Kidney glomerular epithelial cell (primary cell): ENCODE measurements at places on chromosomes 3 and 15.

DNA sequence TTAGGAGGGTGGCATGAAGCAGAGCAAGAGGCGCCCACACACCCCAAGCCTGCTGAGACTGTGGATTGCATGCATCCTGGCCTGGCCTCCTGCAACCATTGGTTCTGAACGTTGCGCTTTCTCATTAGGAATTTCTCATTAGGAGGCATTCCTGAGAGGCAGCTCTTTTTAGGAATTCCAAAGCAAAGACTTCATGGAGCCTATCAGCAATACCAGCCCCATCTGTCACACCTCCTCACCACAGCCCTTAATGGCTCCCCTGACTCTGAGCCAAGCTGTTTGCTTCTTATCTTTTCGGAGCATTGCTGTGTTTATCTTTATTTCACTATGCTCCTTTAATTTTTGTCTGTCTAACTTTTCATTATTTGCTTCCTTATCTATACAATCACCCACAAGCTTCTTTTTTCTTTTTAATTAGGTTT is 226.9 kb downstream of the CACNA2D3 start:
- DNase-seq, result no peak

DNA sequence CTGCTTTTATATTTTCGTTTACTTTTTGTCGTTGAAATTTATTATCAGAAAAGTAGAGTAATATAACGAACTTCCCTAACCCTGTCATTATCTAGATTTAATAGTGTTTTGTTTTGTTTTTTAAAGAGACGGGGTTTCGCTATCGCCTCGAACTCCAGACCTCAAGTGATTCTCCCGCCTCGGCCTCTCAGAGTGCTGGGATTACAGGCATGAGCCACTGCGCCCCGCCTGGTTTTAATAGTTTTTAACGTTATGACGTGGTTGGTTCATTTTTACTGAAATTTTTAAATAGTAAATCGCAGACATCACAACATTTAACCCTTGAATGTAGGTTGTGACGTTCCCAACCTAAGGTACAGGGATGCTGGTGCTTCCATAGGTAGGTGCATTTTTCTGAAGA is 1.0 kb downstream of the NGRN start:
- no peak for DNase-seq

GRCh38 chr15:89307046-89307587 is 27.5 kb downstream of the POLG start:
- DNase-seq, result no peak

GRCh38 chr15:48928877-48929538 is 34.7 kb downstream of the SHC4 start:
- DNase-seq, result no peak

DNA sequence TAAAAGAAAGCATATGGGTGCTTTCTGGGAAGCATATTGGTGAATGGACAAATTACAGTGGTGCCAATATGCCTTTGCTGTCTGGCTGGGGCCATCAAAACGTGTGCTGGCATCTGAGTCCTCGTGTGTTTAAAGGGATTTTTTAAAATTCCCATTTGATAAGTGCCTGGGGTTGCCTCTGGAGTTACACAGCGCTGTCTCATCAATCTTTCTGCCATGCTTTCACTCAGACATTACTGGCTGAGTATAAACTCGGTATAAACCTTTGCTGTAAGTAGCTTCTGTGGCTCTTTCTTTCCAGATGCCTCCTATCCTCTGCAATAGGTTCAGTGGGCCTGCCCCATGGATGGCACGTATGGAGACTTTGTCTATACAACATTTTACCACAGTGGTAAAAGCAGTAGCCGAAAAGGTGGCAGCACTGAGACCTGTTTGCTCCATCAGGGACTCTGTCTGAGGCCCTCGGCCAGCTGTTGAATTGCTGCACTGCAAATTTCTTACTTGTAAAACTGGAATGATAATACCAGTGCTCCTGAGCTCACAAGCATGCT is 195.5 kb downstream of the LPP start:
- no peak for DNase-seq

DNA sequence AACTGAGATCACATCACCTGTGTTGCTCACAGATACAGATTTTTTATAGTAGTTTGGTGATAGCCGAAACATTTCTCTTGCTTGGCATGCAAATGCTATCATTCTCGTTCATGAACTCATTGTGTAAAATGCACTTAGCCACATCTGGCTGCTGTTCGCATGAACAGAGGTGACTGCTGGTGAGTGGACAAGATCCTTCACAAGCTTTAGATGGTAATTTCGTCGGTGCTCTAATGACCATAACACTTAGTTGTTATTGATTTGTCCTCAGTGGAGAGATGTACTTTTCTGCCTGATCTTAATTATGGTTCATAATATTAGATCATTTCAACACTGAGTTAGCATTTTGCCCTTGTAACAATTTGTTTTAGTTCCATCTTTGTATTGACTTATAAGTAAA is 13.8 kb downstream of the LRRN1 start:
- no peak for DNase-seq

- peak; percentile 13 for DNase-seq
Measured at GRCh38 chr3:49377483-49377882, 19.3 kb upstream of the GPX1 start.

GRCh38 chr3:149560001-149560400 is 85.5 kb downstream of the TM4SF4 start:
- no peak for DNase-seq

GRCh38 chr15:100642950-100643338 is 40.6 kb downstream of the ASB7 start:
- no peak for DNase-seq

DNA sequence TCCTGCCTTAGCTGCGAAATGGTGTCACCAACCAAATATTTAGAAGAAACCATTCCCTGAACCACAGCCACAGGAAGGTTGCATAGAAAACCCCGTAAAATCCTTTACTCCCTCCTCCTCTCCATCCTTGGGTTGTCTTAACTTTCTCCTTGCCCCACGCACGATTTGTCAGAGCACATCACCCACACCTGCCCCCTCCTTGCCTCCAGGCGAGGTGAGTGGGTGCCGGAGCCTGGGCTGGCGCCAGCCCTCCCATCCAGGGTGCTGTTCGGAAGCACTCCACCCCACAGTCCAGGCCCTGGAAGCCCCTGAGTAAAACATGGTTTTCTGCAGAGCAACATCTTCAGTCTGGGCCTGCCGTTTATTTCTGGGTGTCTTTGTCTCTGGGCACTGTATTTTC is 3.7 kb downstream of the GHRL start:
- DNase-seq, result no peak

GRCh38 chr3:148372206-148372875 is 325.4 kb upstream of the AGTR1 start:
- DNase-seq, result no peak

DNA sequence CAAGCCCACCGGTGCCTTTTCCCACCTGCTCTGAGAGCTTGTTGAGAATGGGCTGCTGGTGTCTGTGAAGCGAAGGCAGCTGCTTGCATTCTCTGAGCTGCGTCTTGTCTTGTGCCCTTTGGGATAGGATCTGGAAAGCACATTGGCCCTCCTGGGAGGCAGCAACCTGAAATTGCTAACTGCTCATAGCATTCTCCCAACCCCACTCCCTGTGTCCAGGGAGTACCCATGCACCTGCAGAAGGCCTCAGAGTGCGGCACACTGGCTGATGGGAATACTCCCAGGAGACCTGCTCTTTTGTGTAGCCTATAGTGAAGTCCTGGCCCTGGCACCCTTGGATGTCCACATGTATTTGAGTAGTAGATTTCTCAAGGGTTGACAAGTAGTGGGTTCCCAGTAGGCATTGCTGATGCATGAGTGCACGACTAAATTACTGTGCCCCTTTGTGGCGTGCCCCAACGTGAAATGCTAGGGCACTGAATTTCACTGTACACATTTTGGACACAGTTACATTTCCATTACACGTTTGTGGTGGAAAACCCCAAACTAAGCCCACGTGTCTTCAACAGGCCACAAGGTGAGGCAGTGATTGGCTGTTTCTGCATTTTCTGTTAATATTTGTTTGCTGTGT is 3.7 kb downstream of the EPHB1 start:
- no peak for DNase-seq

DNA sequence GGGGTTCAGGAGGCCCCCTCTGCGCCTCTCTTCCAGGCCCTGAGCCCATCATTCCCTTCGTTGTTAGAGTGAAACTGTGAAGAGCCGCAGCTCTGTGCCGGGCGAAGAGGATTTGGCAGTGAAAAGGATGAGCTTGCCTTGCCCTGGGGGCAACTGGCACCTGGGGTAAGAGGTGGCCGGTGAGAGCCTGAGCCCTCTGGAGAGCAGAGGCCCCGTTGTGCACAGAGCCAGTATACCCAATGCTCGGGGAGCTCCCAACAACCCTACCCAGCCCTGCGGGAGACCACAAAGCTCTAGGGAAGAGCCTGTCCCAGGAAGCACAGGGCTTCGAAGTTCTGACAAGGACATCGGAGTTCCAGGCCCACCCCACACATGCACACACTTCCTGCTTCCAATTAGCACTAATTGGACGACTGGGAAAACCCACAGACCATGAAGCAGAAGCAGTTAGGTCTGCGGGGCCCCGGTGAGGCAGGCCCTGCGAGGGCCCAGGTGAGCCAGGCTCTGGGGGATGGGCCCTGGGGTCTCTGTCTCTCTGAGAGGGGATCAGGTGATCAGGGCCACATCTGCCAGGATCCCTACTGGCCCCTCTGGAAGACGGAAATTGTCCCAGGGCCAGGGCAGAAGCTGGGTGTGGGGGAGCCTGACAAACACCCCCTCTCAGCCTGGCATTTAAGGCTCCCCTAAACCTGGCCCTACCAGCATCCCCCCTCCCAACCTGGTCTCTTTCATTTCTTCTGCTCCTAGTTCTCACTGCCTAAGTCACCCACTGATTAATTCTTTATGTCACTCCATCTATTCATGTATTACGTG is 27.9 kb upstream of the SFMBT1 start:
- DNase-seq, result no peak

GRCh38 chr15:50358845-50359244 is 3.8 kb upstream of the GABPB1 start:
- no peak for DNase-seq

- peak; percentile 29 for DNase-seq
Measured at GRCh38 chr3:108602249-108602934, 12.9 kb downstream of the DZIP3 start.

DNA sequence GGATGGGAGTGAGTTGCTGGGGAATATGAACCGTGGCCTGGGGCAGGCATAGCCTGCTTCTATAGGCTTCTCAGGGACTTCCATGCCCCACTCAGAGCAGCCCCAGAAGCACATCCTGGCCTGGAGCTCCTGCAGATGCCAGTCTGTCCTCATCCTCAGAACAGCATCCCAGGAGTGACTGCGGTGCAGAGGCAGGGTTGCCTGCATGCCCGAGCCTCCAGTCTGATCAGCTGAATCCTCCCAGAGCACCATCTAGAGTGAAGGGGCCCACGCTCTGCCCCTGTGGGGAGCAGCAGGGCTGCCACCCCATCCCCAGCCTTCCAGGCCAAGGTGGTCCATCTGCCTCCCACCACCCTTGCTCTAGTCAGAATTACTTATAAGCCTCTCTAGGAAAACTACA is 44.7 kb upstream of the APEH start:
- no peak for DNase-seq

DNA sequence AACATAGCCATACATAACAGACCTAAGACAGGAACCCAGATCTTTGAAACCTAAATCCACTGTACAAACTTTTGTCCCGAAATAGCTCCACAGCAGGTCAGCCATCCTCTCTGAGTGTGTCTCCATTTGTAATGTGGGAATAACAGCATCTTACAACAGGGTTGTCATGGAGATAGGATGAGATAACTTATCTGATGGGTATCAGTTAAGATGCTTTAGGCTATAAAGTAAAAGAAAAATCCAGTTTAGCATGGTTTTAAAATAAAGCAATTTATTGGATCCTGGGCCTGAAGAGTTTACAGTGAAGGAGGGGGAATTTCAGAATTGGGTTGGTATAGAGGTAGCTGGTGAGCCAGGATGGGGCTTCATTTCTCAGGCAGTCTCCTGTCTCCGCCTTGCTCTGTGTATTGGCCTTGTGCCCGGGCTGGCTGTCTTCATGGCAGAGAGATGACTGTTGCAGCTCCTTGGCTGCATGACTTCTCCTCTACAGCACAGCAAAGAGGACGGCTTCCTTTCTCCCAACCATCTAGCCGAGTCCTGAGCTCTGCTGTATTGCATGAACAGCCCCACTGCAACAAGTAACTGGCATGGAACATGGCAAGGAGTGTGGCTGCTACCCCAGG is 131.9 kb upstream of the PROK2 start:
- no peak for DNase-seq

- peak; percentile 2 for DNase-seq
Measured at GRCh38 chr3:24562895-24563294, 68.2 kb upstream of the THRB start.

DNA sequence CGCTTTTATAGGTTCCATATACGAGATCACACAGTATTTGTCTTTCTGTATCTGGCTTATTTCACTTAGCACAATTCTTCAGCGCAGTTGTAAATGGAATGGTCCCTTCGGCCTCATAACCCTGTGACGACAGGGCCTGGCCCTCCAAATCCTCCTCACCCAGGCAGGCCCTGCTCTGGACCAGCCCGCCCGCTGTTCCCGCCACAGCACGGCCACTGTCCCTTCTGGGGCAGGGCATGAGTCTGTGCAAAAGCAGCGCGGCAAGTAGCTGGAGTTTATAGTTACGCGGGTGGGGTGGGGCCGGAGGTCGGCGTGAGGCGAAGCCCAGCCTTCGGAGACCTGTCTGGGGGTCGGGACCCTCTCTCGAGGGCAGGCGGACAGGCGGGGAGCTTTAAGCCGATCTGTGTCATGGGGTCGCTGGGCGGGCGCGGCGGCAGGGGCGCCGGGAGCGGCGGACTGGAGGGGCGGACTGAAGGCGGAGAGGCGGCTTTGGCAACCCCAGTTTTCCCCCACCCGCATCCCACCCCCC is 543 bp downstream of the ARPIN start:
- no peak for DNase-seq

- DNase-seq, result no peak
Measured at GRCh38 chr15:66932634-66933024, 132.8 kb upstream of the SMAD3 start.

GRCh38 chr3:58657571-58658141 is 8.9 kb downstream of the FAM3D start:
- no peak for DNase-seq

- DNase-seq, result no peak
Measured at GRCh38 chr3:114436182-114436581, 142.4 kb downstream of the TIGIT start.

GRCh38 chr15:51298620-51299019 is 39.8 kb downstream of the CYP19A1 start:
- no peak for DNase-seq

GRCh38 chr15:33516563-33516962 is 205.8 kb downstream of the RYR3 start:
- no peak for DNase-seq

- DNase-seq, result peak; percentile 9
Measured at GRCh38 chr3:63387568-63387967, 109.5 kb downstream of the SYNPR start.
